ENCODE measurements at places on chromosomes 5 and 9.

DNA sequence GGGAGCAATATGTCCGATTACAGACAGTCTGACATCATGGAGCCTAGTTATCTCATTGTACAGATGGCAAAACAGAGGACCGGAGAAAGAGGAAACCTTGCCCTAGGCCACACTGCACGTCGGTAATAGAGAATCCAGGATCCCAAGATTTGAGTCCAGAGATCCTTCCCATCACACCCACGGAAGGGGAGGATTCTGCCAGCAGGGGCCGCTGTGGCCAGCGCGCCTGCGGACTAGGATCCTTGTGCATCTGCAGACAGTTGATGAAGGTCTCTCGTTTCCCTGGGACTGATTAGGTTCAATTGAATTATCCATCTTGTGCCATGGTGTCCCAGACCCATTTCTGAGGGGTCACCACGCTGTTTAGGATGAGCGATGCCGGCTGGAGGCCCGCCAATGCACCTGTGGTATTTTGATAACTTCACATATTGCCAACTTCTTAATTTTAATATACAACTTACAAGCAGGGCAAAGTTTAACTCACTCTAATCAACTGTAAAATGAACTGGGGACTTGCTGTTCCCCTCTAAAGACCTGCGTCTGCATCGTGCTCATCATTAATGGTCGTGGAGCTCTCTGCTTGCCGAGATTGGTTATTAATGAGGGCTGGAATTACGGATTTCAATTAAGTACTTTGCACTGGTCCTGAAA lies 592.7 kb upstream of the BRINP1 start:
- DNase-seq: no peak

GRCh38 chr5:60196385-60197113 lies 303.0 kb upstream of the PDE4D start:
- no peak for DNase-seq

DNA sequence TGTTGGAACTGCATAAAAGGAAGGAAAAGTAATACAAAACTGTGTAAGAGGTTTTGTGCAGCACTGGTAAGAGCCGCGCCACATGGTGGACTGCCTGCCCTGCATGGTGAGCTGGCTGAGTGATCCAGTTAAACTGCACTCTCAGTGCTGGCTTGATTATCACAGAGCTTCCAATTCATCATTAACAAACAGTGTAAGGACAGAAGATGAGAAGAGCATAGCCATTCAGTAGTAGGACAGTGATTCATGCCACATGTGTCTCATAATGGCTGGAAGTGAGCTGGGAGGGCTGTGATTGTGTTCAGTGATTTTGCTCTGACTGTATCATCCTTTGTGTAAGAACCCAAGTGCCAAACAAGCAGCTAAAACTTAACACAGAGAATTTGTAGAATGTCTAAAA lies 14.1 kb downstream of the ASPN start:
- no peak for DNase-seq

GRCh38 chr9:37036371-37036775 lies 2.3 kb upstream of the PAX5 start:
- DNase-seq: no peak

DNA sequence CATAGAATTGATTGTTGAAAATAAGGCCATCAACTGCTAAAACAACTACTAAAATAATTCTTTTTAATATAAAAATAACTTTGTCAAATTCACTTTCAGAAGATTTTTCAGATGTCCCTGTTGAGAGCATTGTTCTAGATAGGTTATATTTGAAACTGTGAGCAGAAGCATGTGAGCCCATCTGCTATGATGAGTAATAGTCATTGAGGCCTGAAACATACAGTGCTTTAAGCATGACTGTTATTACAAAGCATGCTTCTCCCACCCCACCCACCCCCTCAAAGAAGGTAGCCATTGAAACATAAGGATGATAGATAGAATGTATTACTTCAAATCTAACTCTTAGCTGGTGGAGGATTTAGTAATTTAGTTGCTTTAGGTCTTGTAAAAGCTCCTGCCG lies 86.0 kb downstream of the UHRF2 start:
- DNase-seq: no peak

DNA sequence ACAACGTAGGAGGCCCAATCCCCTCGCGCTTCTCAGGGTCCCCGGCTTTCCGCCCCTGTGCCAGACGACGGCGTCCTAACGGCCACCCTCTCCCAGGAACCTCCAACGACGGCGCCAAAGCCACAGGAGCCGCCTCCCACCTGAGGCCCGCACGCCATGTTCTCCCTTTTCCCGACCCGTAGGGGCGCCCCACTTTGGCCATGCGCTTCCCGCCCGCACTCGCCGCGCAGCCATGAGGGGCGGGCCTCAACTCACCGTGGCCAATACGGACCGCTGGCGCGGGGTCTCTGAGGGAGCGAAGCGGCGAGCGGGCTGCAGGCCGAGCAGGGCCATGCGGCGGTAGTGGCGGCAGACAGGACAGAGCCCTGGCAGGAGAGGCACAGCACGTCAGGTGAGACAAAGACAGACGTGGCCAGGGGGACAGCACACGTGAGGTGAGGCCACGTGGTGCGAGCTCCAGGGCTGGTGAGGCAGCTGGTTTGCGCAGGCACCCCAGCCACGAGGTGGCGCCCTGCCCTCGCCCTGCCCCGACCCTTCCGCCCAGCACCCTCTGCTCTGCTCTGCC lies 1005.5 kb upstream of the PTPRD start:
- DNase-seq: no peak

GRCh38 chr9:27073841-27074728 lies 34.9 kb upstream of the TEK start:
- DNase-seq: no peak

DNA sequence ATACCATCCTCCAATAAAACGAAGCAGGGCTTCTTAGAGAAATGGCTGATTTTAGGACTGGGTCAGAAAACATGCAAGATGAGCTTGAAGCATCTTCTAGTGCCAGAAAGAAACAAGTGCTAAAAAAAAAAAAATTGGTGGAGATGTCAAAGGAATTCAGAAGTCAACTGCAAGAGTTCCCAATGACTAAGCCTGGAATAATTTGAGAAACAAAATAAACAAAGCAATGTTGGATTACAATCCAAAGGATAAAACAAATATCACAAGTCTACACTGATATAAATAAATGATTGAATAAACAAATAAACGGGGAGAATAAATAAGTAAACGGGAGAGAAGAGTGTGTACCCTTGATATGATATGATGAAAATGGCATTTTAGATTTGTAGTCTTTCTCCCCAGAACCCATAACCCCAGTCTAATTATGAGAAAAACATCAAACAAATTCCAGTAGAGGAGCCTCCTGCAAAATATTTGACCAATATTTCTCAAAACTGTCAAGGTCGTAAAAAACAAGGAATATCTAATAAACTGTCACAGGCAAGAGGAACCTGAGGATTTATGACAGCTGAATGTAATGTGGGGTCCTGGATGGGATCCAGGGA lies 63.5 kb upstream of the CCL21 start:
- no peak for DNase-seq

DNA sequence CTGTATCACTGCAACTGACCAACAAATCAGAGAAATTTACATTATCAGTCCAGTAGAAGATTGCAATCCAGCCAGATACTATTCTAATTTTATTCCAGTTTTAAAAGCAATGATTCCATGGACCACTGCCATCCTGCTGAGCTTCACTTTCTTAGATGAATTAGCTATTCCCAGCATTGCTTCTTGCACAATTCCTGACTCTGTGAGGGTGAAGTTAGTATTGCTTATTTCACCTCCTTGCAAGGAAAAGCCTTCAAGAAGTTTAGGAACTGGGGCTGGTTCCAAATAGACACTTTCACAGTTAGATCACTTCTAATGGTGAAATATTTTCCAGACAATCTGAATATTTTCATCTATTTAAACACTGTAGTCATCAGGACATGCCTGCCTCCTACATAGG lies 338.6 kb upstream of the TNC start:
- DNase-seq: no peak

DNA sequence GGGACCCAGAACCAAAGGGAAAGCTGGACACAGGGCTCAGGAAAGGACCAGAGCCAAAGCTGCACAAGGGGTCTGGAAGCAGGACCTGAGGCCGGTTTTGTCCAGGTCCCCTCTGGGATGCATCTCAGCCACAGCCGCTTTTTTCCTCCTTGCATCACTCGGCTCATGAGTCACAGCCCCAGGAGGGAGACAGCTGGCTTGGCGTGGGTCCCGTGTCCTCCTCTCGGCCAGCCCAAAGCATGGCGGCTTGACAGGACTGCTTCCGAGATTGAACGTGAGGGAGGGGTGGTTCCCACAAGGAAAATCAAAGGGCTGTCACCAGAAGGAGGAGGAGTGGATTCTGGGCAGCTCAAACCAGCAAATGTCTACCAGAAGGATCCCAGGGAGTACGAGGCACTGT lies 56.7 kb upstream of the CPLX2 start:
- DNase-seq: no peak
